Pancreas (tissue), 10 donors: ENCODE measurements at places on chromosomes 16 and 17. TPM values are rescaled to one million over a fixed set of nuclear protein-coding genes. Genes with fewer than 3 reads are reported as not detected.

Gene GPT2
- 119 TPM for total RNA-seq

Gene MARVELD3
- total RNA-seq: 12.5 TPM

Gene ITGB4
- total RNA-seq: 17.6 TPM

Gene HS3ST6
- not detected for total RNA-seq

DNA sequence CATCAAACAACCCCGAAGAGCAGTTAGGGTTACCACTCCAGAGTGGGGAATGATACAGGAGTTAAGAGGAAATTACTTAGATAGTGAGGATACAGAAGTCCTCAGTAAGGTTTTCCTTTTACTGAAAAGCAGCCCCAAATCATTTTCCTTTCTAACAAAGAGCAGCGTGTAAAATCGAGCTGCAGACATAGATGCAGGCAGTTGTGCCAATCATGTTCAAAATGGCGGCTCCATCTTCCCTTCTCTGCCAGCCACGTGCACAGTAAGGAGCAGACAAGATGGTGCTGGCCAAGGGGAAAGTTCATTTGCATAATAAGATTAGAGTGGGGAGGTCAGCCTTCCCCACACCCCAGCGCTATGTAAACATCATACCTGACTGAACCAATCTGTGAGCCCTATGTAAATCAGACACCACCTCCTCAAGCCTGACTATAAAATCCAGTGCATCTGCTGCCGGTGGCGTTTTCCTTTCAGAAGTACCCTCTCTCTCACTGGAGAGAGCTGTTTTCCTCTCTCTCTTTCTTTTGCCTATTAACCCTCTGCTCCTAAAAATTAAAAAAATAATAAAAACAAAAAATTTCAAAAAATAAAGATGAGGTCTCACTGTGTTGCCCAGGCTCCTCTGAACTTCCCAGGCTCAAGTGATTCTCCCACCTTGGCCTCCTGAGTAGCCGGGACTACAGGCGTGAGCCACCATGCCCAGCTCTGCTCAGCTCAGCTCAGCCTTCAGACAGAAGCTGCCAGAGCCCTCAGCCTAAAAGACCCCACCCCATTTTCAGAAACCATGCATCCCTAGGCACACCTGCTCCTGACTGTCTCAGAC is 2.6 kb upstream of the SRL start:
- H3K36me3 ChIP-seq: no peaks in the 10 kb centered on the region
- no peak overlapping the region for H3K27ac ChIP-seq
- peak; percentile 60 for DNase-seq
- H3K4me1 ChIP-seq: no peaks in the 10 kb centered on the region
- H3K27me3 ChIP-seq: no peaks in the 10 kb centered on the region

DNA sequence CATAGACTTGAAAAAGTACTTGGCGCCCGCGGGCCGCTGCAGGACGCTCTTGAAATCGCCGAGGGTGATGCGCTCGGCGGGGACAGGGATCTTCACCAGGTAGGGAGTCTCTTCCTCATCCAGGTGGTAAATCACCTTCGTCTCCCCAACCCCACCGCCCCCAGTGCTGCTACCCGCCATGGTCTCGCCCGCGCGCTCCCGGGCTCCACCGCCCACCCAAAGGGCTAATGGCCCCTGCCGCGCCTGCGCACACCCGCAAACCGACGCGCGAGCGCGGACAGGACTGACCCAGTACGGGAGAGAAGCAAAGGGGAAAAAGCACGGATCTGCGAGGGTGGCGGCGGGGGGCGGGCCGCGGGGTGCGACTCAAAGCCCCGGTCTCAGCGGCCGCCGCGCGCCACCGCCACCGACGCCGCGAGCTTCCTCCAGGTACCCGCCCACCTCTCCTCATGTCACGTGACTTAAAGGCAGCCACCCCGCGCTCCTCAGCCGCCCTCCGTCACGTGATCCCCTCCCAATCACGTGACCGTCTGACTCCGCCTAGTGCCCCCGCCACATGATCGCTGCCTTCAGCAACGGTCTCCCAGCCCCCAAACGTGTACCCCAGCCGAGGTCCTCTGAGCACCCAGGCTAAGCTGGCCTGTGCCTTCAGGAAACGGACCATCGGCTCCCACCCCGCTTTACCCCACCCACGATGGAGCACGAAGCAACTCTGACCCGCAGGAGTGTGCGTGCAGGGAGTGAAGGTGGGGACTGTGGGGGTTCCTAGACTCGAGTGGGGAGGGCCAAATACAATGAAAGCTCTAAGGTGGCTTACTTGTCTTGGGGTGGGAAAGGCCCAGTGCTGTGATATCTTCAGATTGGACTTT is at the start of gene DVL2:
TSS of gene DVL2 (minus strand) at position 435 of the 869 bp plus-strand sequence. CDS start at position 180, 255 bp downstream.
- H3K4me3 ChIP-seq: peak within 1 kb of the TSS; percentile 59
- H3K27ac ChIP-seq: peak within 1 kb of the TSS; percentile 76

DNA sequence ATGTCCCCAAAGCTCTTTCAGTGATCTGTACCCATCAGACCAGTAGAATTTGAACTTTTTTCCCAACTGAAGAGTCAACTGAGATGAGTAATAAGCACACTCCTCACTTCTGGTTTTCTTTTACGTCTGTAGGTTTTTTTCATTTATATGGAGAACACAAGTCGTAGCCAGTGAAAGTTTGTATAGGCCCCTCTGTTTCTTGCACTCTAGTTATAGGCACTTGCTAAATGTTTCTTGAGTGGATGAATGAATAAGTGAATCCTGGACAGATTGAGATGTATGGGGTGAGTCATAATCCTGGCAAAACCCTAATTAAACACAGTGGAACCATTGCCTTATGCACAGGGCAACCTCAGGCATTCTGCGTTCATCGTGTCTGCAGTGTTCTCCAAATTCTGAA is 193.7 kb upstream of the TBX2 start:
- DNase-seq: no peak
- no peak overlapping the region for H3K27ac ChIP-seq
- H3K4me3 ChIP-seq: no peak overlapping the region
- peaks cover 8% of the 10 kb centered on the region for H3K4me1 ChIP-seq
- no peaks in the 10 kb centered on the region for H3K36me3 ChIP-seq

GRCh38 chr17:60060474-60060873 is 18.2 kb downstream of the HEATR6 start:
- no peaks in the 10 kb centered on the region for H3K4me1 ChIP-seq
- no peak for DNase-seq
- H3K4me3 ChIP-seq: no peak overlapping the region
- H3K36me3 ChIP-seq: peaks cover 13% of the 10 kb centered on the region
- H3K27ac ChIP-seq: no peak overlapping the region

DNA sequence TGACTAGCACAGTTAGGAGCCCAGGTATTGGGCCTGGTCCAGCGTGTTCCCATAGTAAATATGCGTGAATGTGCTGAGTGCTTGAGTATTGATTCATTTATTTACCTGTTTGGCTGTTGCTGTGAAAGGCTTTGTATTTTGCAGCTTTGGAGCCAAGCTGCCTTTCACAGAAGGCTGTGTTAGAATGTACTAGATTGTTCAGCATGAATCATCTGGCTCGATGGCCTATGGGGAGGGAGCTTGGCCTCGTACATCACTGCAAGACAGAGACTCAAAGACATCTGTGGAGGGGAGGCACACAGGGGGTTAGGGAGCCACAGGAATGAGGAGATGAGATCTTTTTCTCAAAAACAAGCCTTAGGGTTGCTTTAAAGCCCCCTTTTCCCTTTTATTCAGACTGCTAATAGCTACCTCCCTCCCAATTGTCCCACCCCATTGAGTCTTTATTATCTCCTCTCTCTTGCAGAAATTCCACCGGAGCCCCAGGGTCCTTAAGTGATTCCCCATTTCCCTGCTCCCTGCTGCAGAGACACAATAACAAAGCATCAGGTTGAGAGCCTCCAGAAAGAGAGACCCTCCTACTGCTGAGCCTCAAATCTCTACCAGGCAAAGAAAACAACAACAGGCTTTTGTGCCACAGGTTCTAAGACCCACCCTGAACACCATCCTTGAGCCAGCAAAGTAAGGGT is 307.2 kb downstream of the ABCC12 start:
- H3K27me3 ChIP-seq: no peaks in the 10 kb centered on the region
- H3K4me1 ChIP-seq: no peaks in the 10 kb centered on the region
- DNase-seq: no peak
- H3K36me3 ChIP-seq: no peaks in the 10 kb centered on the region
- no peak overlapping the region for H3K27ac ChIP-seq

DNA sequence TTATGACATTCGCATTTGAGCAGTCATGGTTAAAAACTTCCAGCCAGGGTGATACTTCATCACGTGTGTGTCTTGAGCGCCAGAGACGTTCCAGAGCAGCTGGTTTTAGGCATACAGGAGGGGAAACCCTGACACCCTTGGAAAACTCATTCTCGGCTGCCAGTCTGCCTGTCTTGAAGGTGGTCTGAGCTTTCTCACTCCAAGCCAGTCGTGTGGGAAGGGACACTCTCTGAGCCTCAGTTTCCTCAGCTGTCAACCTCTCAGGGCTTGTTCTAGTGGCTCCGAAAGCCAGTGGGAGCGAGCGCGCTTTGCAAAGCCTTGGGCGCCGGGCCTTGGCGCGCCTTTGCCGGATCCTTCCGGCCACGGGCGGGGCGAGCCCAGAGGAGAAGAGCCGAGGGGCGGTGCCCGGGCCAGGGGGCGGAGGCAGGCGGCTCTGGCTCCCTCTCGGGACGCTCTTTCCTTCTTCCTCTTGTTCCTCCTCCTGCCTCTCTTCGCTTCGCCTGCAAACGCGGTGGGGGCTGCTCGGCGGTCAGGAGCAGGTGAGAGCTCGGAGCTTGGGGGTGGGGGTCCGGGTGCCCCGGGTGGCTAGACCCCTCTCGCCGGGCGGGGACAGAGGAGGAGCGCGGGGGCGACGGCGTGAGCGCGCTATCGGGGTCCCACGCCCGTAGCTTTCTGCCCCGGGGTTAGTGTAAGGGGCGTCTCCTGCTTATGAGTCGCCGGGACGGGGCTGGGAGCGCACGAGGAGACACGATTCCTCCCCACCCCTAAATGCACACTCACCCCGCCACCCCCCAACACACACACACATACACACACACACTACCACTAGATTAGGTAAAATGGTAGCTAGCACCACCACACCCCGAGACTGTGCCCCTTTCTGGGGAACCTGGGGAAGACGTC is at the start of gene LDAF1:
TSS of gene LDAF1 (plus strand) at position 467 of the 903 bp plus-strand sequence. CDS start 2,509 bp downstream, outside the sequence.
- H3K27me3 ChIP-seq: no peaks in the 10 kb centered on the region
- H3K27ac ChIP-seq: peak within 1 kb of the TSS; percentile 26
- DNase-seq: peak; percentile 87
- H3K4me1 ChIP-seq: peaks cover 12% of the 10 kb centered on the region
